Femur (tissue), 1 donor: ENCODE measurements at places on chromosomes 2 and 18.

DNA sequence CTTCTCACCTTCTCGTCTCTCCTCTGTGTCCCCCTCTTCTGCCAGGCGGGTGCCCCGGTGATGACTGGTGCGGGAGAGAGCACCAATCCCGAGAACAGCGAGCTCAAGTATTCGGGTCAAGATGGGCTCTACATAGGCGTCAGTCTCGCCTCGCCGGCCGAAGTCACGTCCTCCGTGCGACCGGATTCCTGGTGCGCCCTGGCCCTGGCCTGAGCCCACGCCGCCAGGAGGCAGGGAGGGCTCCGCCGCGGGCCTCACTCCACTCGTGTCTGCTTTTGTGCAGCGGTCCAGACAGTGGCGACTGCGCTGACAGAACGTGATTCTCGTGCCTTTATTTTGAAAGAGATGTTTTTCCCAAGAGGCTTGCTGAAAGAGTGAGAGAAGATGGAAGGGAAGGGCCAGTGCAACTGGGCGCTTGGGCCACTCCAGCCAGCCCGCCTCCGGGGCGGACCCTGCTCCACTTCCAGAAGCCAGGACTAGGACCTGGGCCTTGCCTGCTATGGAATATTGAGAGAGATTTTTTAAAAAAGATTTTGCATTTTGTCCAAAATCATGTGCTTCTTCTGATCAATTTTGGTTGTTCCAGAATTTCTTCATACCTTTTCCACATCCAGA lies 31.3 kb downstream of the GATA6 start:
- no peak for DNase-seq

DNA sequence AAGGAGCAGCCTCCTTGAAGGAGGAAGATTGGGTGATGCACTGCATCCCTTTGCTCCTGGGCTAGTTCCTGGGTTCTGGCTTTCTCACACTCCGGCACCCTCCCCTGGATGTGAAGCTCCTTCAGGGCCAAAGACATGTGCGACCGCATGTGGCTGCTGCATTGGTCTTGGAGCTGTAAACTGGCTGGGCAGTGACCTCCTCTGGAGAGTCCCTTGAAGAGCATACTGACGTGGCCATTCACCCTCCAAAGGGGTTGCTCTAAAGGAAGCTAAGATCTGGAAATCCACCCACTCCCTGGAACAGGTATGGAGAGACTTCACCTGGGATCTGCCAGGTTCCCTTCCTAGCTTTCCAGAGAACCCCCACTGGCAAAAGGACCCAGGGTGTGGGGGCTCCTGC lies 62.1 kb downstream of the TMEM17 start:
- no peak for DNase-seq

DNA sequence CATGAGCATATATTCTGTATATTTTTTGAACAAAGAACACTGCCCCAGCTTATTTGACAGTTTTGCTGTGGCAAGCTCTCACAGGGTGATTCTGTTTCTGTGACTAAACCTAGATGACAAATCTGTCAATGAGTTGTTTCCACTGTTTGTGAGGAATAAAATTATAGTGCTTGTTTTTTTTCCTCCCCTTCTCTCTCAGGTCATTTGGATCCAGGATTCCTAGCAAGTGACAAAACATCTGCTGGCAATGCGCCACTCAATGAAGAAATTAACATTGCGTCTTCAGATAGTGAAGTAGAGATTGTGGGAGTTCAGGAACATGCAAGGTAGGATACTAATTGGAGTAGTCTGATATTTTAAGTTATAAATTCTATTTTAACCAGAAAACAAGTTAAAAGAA lies 149.3 kb downstream of the HAUS1 start:
- DNase-seq, result no peak

DNA sequence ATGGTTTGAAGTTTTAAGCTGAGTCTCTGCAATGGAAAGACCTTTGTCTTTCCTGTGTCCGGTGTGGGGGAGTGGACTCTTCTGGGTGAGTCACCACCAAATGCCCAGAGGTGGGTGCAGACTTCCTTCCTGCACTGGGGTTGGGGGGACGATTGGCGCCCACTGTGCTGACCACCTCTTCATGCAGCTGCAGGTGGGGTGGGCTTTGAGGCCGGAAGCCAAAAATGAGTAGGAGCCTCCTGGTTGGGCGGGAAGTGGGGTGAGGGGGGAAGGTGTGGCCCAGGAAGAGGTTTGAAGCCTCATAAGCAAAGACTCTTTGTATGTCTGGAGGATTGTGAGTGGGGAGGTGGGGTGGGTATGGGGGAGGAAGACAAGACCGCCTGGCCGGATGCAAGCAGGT lies 27.6 kb downstream of the PAX8 start:
- no peak for DNase-seq

- DNase-seq, result no peak
Observed at GRCh38 chr2:235098736-235099494, 147.1 kb downstream of the SH3BP4 start.

- DNase-seq, result no peak
Observed at GRCh38 chr2:163592954-163593622, 142.7 kb downstream of the FIGN start.

DNA sequence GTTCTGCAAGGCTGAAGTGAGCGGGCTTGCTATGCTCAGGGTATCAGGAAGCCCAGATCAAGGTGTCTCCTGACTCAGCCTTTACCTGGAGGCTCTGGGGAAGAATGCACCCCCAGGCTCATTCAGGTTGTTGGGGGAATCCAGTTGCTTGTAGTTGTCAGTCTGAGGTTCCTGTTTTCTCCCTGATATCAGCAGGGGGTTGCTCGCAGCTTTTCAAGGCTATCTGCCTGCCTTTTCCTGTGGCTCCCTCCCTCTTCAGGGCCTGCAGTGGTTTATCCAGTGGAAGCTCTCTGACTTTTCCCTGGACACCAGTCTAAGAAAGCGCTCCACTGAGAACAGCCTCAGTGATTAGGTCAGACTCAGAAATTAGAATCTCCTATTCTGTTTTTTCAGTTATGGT lies 116.6 kb downstream of the PTPRM start:
- DNase-seq, result no peak

- no peak for DNase-seq
Observed at GRCh38 chr2:207477896-207478295, 51.9 kb upstream of the CREB1 start.

GRCh38 chr2:22990246-22990645 lies 394.7 kb upstream of the KLHL29 start:
- DNase-seq, result no peak

DNA sequence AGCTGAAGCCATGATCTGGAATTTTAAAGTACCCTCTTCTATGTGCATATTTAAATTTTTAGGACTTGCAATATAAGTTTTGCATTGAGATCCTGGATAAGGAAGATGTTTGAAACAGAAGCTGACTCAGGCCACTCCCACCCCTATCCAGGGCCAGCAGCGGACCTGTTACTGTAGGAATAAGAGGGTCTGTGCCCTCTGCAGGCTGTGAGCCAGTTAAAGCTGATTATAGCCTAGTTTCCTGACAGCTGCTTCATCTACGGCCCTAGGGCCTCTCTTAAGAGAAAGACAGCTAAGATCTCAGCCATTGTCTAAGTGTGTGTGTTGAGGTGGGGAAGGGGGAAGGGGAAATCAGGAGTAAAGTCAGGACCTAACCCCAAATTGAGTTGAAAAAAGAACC lies 234.0 kb downstream of the HAUS1 start:
- DNase-seq, result peak; percentile 35

- DNase-seq, result peak; percentile 13
Observed at GRCh38 chr2:128437204-128437565, 118.5 kb upstream of the HS6ST1 start.

DNA sequence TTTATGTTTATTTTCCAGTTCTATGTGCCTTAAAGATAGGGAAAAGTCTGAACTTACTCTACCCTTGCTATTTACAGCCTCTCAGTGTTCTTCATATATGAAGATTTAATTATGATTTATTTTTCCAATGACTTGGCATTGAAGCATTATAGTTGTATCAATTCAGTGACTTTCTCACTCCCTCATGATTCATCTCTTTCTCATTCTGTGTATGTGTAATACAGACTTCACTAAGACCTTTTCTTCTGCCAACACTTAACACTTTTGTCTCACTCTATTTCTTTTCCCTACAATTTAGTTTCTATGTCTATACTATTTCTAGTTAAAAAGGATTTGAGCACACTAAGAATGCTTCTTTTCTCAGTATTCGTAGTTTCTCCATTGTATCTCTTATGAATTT lies 1470.3 kb upstream of the ACVR2A start:
- DNase-seq, result no peak

DNA sequence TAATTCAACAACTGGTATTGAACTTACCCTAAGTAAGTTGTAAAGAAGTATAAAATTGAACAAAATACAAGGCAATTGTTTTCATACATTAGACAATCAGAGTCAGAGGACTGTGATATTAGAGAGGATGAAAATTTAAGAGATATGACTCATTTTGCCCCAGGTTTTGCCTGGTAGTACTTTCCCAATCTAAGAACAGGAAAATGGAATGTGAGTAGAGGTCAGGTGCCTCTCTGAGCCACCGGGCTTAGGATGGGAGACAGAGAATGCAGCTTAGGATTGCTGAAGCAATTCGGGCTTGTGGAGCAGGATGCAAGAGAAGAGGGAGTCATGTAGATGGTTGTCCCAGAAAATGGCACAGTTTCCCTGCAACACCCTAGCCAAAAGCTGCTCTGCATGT lies 219.7 kb upstream of the CHST9 start:
- no peak for DNase-seq

GRCh38 chr2:230944123-230944653 lies 19.1 kb upstream of the GPR55 start:
- no peak for DNase-seq

GRCh38 chr2:207328944-207329386 lies 163.2 kb upstream of the KLF7 start:
- no peak for DNase-seq

DNA sequence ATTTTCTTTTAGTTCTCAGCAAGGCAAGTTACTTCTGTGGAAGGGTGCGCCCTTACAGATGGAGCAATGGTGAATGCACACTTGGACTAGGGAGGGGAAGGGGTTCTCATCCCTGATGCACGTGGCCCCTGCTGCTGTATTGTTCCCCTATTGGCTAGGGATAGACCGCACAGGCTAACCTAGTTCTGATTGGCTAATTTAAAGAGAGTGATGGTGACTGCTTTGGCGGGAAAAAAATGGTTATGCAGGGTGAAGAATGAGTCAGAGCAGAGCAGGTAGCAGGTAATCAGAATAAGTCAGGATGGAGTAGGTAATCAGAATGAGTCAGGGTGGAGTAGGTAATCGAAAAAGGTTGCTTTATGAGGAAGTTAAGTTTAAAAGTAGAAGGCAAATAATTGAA lies 171.5 kb downstream of the MTCL1 start:
- no peak for DNase-seq

DNA sequence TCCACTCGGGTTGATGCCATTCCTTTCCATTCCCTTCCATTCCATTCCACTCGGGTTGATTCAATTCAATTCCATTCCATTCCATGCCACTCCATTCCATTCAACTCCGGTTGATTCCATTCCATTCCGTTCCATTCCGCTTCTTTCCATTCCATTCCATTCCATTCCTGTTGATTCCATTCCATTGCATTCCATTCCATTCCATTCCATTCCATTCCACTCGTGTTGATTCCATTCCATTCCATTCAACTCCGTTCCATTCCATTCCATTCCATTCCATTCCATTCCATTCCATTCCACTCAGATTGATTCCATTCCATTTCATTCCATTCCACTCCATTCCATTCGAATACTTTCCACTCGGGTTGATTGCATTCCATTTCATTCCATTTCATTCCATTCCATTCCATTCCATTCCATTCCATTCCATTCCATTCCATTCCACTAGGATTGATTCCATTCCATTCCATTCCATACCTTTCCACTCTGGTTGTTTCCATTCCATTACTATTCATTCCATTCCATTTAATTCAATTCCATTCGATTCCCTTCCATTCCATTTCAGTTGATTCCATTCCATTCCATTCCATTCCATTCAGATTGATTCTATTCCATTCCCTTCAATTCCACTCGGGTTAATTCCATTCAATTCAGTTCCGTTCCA lies 1141.8 kb downstream of the RPIA start:
- no peak for DNase-seq

GRCh38 chr2:135256531-135257260 lies 204.6 kb downstream of the RAB3GAP1 start:
- no peak for DNase-seq

DNA sequence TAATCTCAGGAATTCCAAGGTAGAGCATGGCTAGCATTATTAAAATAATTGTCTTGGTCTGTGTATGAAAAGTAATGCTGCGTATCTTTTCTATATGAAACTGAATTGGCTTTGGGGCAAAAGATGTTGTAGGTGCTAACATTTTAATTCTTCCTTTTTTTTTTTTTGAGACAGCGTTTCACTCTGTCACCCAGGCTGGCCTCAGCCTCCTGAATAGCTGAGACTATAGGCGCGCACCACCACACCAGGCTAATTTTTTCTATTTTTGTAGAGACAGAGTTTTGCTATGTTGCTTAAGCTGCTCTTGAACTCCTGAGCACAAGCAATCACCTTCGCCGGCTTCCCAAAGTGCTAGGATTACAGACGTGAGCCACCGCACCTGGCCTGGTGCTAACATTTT lies 172.6 kb upstream of the STON1 start:
- no peak for DNase-seq

DNA sequence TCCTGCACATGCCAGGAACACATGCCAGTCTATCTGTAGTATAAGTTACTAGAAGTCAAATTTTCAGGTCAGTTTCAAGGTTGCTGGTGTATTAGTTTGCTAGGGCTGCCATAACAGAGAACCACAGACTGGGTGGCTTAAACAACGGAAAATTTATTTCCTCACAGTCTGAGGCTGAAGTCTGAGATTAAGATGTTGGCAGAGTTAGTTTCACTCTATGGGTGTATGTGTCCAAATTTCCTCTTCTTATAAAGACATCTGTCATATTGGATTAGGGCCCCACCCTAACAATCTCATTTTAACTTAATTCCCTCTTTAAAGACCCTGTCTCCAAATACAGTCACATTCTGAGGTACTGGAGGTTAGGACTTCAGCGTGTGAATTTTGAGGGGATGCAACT lies 26.5 kb downstream of the B3GNT7 start:
- no peak for DNase-seq

GRCh38 chr2:134512734-134513464 lies 205.9 kb downstream of the TMEM163 start:
- no peak for DNase-seq

DNA sequence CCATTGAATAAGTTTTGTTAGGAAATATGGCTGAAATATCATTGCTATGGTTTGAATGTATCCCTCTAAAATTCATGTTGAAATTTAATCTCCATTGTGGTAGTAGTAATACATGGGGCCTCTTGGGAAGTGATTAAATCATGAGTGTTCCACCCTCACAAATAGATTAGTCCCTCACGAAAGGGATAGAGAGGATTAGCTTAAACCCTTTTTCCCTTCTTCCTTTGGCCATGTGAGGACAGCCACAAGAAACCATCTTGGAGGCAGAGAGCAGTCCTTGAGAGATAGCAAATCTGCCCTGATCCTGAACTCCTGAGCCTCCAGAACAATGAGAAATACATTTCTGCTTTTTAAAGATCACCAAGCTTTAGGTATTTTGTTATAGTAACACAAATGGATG lies 274.2 kb downstream of the CDH19 start:
- no peak for DNase-seq

- DNase-seq, result no peak
Observed at GRCh38 chr2:143916781-143917180, 603.1 kb downstream of the ZEB2 start.
